HuH-7 (cell line): ENCODE measurements at places on chromosomes 2 and 18.

- DNase-seq = no peak
Observed at GRCh38 chr18:37412333-37412732, 153.3 kb downstream of the CELF4 start.

DNA sequence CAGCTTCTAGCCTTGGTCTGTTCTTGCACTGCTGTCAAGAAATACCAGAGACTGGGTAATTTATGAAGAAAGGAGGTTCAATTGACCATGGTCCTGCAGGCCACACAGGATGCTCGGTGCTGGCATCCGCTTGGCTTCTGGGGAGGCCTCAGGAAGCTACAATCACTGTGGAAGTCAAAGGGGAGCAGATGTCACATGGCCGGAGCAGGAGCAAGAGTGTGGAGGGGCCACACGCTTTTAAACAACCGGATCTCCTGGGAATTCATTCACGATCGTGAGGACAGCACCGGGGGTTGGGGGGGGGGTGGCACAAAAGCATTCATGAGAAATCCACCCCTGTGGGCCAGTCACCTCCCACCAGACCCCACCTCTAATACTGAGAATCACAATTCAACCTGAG, 850.4 kb upstream of the SALL3 start:
- DNase-seq = no peak

DNA sequence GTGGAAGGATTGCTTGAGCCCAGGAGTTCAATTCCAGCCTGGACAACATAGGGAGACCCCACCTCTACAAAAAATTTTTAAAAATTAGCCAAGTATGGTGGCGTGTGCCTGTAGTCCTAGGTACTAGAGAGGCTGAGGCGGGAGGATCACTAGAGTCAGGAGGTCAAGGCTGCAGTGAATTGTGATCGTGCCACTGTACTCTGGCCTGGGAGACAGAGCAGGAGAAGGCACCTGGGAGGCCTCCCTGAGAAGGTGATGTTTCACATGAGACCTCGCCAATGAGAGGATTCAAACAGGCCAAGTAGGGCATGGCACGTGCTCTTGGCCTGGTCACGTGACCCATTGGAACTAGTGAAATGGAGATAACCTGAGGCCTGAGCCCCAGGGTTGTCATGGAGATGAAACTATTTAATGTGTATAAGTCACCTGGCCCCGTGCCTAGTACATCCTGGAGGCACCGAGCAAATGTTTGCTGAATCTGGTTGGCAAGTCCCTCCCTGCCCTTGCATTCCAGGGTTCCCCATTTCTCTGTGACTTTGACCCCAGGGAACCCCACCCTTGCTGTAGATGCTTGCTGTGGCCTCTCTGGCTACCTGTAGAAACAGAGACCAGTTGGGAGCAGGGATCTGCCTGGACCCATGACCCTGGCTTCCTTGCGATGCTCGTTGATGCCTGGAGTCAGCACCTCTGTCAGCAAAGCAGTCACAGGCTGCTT, 26.1 kb upstream of the ROCK2 start:
- no peak for DNase-seq

GRCh38 chr2:11009891-11010290, 98.2 kb downstream of the KCNF1 start:
- no peak for DNase-seq

- no peak for DNase-seq
Observed at GRCh38 chr2:232757905-232758304, 18.5 kb downstream of the KCNJ13 start.

- no peak for DNase-seq
Observed at GRCh38 chr2:10016001-10016801, 27.1 kb upstream of the KLF11 start.

DNA sequence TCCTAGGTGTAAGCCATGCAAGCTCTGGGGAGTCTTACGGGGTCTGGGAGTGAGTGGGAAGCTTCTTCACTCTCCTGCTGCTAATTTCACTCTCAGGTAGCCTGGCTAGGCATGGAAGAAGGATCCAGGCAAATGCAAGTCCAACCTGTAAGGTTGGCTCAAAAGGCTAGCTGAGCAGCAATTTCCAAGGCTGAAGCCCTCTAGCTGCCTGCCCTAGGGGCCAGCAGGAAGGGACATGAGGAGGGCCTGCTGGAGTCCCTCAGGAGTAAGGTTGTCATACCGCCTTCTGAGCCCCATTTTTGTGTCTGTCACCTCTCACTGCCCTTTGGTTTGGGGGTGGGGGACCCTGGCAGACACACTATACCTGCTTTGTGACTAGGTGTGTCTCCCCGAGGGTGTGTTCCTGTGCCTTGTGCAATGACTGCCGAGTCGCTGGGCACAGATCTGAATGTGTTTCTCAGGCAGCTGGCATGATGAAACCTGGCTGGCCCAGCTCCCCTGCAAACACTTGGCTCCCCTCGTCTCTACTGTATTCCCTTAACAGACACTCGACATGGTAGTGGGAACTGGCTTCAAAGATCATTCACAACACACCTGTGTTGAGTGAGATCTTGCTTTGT, 123.9 kb upstream of the FAM136A start:
- no peak for DNase-seq

DNA sequence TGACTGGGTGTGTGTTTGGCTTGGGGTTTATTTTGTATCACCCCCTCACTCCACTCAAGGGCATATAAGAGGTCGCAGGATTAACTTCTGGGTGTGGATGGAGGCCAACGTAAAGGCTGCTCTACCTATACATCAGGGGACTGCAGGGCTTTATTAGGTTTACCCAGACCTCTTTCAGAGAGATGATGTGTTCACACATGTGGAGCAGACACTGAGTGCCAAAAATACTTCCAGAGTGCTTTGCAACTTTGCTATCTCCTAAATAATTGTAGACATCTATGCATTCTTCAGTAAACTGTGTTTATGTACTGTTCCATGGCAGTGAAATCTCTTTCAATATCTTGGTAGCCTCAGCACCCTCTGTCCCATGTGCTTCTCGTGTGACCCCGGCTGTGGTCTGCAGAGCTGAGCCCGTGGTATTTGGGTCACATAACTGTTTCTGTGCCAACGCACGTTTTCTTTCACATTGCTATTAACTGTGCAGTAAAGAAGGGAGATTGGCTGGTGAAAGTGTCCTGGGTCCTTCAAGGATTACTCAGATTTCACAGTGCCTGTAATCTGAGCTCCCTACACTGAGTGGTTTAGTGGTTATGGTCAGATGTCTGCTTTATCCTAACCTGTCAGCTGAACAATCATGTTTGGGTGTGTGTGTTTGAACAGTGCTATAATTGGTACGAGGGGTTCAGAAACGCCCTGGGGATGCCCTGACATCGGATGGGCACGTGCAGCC, 208.1 kb downstream of the VAPA start:
- DNase-seq = peak; percentile 39
